ENCODE measurements at places on chromosomes 16 and 17.

DNA sequence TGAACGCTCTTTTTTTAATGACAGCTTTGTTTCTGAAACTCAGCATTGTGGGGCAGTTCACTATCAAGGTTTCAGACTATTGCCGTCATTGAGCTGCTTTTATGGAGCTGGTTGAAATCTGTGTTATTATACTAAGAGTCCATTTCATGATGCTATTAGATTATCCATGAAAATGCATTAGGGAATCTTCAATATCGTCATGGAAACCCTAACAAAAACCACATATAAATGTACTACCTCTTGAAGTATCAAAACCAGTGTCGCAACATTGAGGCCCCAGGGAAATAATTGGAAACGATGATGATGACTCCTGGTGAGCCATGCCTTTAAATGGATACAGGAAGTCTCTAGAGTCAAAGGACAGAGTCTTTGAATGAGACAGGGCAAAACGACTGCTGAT lies 231.6 kb upstream of the CPHXL start:
- DNase-seq = peak; percentile 13

DNA sequence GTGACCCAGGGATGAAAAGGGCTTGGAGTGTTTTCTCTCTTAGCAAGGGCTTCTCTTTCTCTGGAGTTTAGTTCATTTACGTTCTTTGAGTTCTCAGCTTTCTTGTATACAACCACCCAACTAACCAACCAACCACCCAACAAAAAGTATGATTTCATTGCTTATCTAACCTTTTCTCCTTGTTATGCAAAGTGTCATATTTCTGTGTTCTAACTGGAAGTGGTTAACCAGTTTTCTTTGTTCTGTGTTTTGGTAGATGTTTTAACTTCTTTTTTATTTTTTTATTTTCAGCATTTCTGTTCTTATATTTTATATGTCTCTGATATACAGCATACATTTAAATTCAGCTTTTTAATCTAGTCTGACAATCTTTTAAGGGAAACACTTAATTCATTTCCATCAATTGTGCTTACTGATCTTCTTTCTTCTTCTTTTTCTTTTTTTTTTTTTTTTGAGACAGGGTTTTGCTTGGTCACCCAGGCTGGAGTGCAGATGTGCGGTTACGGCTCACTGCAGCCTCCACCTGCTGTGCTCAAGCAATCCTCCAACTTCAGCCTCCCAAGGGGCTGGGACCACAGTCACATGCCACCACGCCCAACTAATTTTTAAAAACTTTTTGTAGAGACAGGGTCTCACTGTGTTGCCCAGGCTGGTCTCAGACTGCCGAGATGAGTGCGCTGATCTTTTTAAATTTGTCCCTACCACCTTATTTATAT lies 29.6 kb downstream of the NLK start:
- DNase-seq = no peak

- no peak for DNase-seq
These were observed 22.3 kb downstream of the CD300LF start for GRCh38 chr17:74690409-74690825.

GRCh38 chr17:32497431-32498205 lies 10.8 kb downstream of the CDK5R1 start:
- peak; percentile 45 for DNase-seq

- DNase-seq = peak; percentile 41
These were observed 55.9 kb downstream of the MFSD11 start for GRCh38 chr17:76793775-76794174.

- DNase-seq = peak; percentile 19
These were observed 57.8 kb downstream of the MYH10 start for GRCh38 chr17:8572764-8573163.

DNA sequence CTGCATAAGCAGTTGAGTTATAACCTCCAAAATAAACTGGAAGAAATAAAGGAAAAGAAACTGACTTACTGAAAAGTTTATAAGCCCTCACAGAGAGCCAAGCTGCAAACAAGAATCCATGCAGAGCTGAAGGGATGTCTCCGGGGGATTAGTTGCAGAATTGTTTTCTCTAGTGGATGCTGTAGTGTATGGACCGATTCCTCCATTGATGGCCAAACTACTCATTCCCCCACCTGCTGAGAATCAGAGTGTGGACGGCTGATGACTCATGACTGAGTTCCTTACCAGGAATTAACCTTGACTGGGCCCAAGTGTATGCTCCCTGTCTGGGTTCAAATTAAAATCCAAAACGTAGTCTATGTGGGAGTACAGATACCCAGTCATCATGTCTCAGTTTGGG lies 93.9 kb upstream of the CDH8 start:
- DNase-seq = no peak

GRCh38 chr17:13575922-13576419 lies 25.8 kb downstream of the HS3ST3A1 start:
- peak; percentile 57 for DNase-seq

- peak; percentile 83 for DNase-seq
These were observed 6.9 kb upstream of the CHMP6 start for GRCh38 chr17:80984749-80985148.

GRCh38 chr17:77453613-77454241 lies 313.0 kb downstream of the SEC14L1 start:
- DNase-seq = no peak

DNA sequence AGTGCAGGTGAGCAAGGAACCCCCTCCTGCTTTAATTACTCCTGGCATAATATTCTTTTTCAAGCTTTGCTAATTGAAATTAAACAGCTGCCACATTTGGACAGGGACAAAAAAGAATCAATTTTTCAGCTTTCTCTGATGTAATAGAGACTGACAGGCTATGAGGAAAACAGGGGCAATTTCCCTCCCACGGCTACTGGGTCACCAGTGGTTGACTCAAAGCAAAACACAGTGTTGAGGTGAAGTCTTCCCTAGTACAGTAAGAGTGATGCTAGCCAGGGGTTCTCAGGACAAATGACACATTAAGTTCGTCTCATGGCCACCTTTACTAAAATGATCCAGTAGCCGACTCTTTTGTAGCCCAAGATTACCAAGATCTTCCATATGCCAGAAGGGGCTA lies 38.6 kb upstream of the PMFBP1 start:
- DNase-seq = no peak

- no peak for DNase-seq
These were observed 27.4 kb upstream of the KDM6B start for GRCh38 chr17:7806587-7806986.

DNA sequence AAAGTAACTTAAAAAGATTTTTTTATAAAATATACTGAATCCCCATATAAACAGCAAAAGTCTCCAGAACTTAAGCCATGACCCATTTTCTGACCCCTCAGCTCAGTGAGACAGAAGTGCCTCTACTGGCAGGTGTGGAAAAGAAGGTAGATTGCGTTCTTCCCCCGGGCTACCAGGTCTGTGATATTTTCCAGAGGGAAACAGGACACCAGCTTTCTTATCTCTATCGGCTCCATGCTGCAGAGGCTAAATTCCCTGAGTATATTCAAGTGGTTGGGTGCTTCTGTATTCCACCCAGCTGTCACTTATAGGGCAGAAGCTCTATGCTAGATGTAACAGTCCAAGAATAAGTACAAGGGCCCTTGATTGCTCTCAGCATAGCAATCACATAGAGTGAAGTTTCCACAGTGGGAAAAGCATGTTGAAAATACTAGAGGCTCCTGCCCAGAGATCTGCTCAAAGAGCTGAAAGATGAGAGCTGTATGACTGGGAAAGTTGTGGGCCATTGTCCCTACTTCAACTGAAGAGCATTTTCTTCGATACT lies 687.3 kb downstream of the CDH11 start:
- DNase-seq = no peak

- peak; percentile 87 for DNase-seq
These were observed 19.3 kb downstream of the CARHSP1 start for GRCh38 chr16:8849411-8850011.

GRCh38 chr16:79381603-79382042 lies 218.9 kb downstream of the MAF start:
- no peak for DNase-seq

DNA sequence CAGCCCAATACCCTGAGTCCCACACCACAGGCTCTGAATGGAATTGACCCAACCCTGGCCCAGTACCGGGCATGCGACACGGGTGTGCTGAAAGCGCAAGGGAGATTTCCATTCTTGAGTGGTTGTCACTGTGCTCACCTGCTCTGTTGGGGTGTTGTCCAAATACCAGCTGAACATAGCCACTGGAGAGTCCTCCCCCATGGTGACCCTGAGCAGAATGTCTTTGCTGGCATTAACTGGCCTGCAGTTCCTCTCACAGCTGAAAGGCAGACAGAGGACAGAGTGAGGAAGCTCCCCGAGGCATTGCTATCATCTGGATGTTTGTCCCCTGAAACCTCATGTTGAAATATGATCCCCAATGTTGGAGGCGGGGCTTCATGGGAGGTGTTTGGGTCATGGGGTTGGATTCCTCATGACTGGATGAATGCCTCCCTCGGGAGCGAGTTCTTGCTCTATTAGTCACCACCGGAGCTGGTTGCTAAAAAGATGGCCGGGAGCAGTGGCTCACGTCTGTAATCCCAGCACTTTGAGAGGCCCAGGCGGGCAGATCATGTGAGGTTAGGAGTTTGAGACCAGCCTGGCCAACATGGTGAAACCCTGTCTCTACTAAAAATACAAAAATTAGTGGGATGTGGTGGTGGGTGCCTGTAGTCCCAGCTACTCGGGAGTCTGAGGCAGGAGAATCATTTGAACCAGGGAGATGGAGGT lies 57.3 kb upstream of the BCO1 start:
- DNase-seq = peak; percentile 98

DNA sequence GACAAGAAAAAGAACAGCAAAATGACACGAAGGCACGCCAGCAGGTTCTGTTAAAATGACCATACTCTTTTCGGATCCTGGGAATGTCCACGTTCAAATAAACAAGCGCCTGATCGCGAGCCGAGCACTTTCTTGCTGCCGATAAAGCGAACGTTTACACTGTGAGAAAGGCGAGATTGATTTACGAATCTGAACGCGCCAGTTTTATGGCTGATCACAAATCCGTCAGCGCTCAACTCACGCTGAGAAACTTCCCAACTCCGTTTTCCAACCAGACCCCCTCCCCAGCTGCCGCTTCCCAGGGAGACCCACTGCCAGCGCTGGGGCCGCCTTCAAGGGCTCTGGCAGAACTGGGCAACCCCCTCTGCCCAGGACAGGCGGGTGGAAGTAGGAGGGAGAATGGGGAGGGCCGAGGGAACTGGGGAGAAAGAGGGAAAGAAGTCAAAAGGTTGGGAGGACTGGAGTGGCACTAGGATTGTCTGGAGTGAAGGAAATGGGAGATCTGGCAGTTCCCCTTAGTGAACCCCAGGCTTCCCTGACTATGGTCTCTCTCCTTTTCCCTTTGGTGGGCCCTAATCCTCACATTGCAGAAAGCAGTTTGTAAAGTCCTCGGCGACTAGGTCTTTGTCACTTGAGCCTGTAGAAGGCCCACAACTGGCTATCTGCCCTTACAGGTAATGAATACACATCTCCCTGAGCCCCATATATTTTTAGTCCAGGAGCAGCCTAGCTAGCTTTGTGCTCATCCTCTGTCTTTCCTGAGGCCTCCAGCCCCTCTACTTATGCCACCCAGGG lies 6.9 kb downstream of the HOXB4 start:
- no peak for DNase-seq

DNA sequence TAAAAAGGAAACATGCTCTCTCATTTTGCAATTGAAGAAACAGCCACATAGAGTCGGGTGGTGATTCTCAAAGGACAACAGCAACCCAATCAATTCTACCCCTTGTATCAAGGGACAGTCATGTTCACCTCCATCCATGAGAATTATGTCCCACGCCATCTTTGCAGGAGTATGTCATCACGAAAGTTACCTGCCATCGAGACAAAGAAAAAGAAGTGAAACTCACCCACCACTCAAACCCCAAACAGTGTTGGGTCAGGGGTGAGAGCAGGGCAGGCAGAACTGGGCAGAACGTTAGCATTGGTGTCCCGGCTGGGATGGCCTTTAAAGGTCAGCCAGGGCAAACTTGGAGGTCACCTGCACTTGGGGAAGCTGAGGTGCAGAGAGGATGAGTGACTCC lies 24.2 kb upstream of the HNF1B start:
- no peak for DNase-seq

DNA sequence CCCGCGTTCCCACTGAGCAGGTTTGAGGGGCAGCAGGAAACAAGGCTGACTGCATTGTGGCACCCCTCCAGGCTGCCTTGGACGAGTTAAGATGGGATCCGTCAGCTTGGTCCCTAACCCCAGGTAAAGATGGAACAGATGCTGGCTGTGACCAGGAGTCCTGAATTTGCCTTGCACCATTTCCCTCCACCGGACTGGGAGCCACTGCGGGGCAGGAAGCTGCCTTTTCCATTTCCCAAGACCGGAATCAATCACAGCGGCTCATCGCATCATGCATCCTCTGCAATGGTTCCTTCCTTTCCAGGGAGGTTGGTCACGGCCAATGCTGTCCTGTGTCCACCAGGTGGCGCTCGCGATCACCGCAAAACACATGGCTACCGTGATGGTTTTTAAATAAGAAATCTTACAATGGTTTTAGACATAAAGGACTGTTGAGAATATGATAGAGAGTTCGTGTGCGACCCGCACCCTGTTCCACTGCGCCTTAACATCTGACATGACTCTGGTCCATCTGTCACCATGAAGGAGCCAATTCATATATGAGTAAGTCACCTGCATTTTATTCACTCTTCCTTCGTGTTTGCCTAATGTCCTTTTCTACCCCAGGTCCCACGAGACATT lies 6.8 kb upstream of the MEAK7 start:
- peak; percentile 88 for DNase-seq

DNA sequence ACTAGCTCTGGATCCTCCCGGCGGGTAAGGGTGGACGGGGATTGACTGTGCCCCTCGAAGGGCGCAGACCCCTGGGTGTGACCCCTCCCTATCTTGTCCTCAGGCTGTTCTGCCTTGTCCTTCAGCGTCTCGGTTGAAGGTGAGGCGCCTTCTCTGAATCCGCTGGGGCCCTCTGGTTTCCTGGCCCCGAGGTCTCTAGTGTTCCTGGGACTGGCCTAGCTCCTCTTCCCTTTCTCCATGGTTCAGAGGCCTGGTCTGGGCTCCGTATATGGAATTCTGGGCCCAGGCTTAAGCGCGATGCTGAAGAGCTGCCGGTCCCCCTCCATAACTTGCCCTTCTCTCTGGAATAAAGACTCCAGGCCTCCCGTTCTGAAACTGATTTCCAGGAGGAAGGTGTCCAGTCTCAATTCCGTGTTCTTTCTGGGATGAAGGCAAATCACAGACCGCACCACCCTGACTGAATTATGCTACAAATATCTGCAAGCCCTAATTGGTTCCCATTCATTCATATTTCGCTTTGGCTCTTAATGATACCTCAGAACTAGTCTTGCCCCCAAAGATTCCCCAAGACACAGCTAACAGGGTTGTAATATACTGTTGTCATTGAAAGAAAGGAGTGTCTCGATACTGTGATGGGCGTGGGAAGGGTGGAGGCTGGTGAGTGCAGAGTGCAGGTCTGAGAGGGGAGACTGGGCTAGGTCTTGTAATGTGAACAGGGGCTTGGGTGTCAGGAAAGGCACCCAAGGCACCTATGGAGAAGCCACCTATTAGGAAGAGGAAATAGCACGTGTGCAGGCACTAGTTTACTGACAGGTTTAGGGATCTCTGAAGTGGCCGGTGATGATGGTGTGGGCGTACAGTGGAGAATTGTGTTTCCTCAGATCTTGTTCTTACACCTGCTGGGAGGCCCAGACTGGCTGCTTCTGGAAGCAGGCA lies 851 bp downstream of the EDC4 start:
- no peak for DNase-seq

Data from fibroblast of mammary gland (primary cell).